Motor neuron (in vitro differentiated cells): ENCODE measurements at places on chromosomes 11 and 22. TPM values are rescaled to one million over a fixed set of nuclear protein-coding genes. Genes with fewer than 3 reads are reported as not detected.

Gene MAPK8IP2
- total RNA-seq = 29.7 and 36.0 TPM in 2 replicates

Gene FOLR3
- 25.4 and 27.3 TPM in 2 replicates for total RNA-seq

Gene CABP4
- total RNA-seq = 0.20 and 0.59 TPM in 2 replicates

Gene OR8D1
- 0.05 TPM in 1 of 2 replicates, not detected in the other for total RNA-seq

Gene FAM227A
- total RNA-seq = 4.7 and 4.8 TPM in 2 replicates

Gene PKNOX2
- 9.6 and 10.5 TPM in 2 replicates for total RNA-seq

Gene OR52I2
- total RNA-seq = 0.05 and 0.38 TPM in 2 replicates

Gene TAGLN
- 3.4 and 9.4 TPM in 2 replicates for total RNA-seq
